ENCODE measurements at places on chromosomes 12 and 14.

DNA sequence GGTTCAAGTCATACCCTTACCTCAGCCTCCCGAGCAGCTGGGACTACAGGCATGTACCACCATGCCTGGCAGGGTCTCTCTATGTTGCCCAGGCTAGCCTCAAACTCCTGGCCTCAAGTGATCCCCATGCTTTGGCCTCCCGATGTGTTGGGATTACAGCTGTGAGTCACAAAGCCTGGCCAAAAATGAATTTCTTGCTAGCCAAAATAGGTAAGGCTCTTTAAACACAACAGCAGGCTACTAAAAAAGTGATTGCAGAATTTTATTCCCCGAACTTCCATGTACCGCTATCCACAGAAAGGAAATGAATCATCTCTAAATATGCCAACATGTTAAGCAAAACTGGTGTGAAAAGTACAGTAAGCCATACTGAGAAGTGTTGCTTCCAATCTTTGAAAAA is 50.6 kb downstream of the WDHD1 start:
- peak; percentile 85 for DNase-seq

DNA sequence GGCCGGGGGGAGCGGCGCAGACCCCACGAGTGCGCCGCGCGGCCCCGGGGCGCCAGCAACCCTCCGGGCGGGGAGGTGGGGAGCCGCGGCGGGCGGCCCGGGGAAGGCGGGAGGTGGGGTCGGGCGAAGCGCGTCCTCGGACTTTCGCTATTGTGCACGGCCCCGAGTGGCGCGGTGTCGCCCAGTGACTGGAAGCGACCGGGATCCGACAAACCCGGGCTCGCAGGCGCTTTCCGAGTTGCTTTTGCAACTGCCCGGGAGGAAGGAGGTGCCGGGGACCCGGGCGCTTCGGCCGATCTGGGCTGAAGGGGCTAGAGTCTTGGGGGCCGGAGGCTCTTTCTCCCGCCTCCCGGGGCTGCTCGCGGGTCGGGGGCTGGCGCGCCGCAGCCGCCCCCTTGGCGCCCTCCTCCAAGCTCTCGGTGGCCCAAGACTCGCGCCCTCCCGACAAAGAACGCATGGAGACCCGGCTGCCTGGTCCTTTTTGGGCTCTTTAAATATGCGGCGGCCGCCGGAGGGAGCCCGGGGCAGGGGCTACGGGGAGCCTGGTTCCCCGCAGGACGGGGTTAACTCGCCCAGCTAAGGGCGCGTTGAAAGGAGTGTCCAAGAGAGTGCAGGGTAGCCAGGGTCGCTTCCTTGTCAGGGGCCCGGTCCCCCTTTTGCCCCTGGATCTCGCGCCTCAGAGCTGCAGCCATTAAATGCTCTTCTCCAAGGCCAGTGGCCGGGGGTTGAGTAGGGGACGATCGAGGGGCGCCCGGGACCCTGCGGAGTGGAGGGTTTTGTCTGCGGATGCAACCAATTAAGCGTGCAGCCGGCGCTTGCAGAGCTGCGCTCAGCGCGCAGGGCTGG is 1.4 kb downstream of the HMGA2 start:
- no peak for DNase-seq

GRCh38 chr12:74489543-74489942 is 48.1 kb upstream of the ATXN7L3B start:
- no peak for DNase-seq

DNA sequence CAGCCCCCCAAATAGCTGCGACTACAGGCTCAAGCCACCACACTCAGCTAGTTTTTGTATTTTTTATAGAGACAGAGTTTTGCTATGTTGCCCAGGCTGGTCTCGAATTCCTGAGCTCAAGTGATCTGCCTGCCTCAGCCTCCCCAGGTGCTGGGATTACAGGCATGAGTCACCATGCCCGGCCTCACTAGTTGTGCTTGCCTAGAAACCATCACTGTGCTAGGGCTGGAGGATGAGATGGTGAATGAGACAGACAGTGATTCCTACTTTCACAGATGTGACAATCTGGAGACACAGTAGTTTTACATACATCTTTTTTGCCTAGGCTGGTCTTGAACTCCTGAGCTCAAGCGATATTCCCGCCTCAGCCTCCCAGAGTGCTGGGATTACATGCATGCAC is 7.5 kb upstream of the MSI1 start:
- DNase-seq = no peak

GRCh38 chr14:34628681-34629135 is 1.2 kb downstream of the SNX6 start:
- DNase-seq = peak; percentile 20

- no peak for DNase-seq
Observed at GRCh38 chr12:126663304-126664094, 1598.3 kb downstream of the AACS start.

GRCh38 chr12:46934374-46935111 is 108.7 kb upstream of the SLC38A4 start:
- DNase-seq = no peak

DNA sequence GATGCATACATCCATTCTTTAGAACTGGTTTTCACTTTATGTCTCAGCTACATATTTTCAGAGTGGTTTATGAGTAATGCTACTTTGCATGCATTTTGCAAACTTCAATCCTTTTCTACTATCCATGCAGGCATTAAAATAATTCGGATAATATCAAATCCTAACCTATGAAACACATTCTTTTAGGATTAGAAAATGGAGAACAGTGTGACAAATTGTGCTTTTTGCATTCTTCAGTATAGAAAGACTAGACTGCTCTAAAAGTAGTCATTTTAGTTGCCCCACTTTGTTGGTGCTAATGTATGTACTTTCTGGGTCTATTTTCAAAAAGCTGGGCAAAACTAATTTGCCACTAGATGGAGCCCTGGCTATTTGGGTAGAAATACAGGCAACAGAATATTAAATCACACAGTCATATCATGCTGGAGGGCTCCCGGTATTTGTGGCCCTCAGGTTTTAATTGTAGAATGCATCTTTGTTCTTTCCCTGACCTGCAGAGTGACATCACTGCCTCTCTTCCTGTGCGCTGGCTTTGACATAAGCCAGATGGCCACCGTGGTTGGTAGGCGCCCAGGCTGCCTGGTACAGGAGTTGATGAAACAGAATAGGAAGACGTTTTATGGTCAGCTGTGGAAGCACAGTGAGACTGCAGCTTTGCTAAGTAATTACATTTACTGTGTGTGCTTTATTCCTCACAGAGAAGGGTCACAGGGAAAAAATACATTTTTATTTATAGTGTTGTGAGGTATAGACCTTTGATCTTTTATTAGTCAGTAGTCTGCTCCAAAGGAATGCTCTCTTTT is 28.1 kb downstream of the MSRB3 start:
- DNase-seq = peak; percentile 78

GRCh38 chr12:25155022-25155576 is 39.9 kb downstream of the DNAI7 start:
- DNase-seq = peak; percentile 50

DNA sequence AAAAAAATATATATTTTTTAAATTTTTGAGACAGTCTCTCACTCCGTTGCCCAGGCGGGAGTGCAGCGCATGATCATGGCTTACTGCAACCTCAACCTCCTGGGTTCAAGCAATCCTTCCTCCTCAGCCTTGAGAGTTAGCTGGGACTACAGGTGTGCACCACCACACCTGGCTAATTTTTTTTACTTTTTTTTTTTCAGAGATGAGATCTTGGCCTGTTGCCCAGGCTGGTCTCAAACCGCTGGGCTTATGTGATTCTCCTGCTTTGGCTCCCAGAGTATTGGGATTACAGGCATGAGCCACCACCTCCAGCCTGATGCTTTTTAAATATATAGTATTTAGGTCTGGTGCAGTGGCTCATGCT is 24.5 kb downstream of the MDM2 start:
- DNase-seq = no peak

- peak; percentile 80 for DNase-seq
Observed at GRCh38 chr12:95102916-95103671, 29.7 kb upstream of the NR2C1 start.

- DNase-seq = peak; percentile 48
Observed at GRCh38 chr12:31238764-31239387, 87.1 kb downstream of the SINHCAF start.

- peak; percentile 54 for DNase-seq
Observed at GRCh38 chr12:43057566-43057965, 468.0 kb upstream of the PRICKLE1 start.

DNA sequence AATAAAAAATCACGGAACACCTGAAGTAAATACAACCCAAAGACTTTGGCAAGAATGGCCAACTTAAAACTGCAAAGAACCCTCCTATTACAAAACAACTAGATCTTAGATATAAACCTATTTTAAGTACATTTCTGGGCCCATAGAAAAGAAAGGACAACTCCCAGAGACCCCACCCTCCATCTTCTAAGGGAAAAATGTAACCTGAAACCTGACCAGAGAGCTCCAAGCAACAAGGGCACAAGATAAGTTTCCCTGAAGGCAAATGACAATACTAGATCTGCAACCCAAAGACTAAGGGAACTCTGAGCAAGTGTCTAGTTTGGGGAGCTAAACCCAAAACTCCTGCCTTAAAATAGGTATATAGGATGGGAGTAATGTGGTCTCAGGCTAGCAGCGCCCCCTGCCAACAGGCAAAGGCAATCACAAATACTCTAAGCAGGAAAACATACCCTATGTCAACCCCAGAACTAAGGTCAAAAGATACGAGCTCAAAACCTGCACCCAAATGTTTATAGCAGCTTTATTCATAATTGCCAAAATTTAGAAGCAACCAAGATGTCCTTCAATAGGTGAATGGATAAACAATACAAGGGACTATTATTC is 218.9 kb downstream of the ITPR2 start:
- no peak for DNase-seq

GRCh38 chr12:68080577-68080976 is 79.0 kb downstream of the IFNG start:
- DNase-seq = no peak
